ENCODE measurements at places on chromosomes 12 and 14.

DNA sequence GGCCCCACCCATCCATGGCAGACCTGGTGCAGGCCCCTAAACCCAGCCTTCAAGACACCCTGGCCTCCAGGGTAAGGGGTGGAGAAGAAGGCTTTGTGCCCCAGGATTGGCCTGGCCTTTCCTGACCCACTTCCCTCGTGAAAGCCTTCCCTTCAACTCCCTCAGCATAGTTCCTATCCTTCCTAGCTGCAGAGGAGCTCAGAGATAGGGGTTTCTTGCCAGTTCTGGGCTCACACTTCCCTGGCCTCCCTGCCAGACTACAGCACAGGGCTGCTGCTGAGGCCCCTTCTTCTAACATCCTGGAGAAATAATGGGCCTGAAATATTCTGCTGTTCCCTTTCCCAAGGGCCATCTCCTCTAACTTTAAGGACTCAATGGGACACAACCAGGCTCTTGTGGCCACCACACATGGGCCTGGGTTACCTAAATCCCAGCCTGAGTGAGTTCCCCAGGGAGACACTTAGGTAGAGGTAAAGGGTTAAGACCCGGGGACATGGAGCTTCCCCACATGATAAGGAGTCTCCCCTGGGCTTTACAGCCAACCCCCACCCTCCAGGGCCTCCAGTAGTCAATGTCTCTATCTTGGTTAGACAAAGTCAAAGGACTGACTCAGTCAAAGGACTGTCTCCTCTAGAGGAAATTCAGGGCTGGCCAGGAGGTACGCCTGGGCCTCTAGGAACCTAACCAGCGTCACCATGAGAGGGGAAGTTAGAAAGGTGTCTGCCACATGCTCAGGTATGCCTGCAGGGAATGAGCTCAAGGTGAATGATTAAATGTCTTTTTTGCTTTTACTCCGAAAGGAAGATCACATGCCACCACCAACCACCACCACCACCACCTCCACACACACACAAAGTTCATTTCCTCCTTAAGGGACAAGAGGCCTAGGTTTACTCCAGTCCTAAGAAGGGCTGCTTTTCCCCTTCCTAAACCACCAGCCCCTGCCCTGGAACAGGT, 7.1 kb downstream of the ZFP36L1 start:
- DNase-seq, result no peak

- no peak for DNase-seq
These were observed 90.4 kb downstream of the SRRM4 start for GRCh38 chr12:119071638-119072231.

GRCh38 chr14:104085032-104085888, at the start of gene ASPG:
Gene ASPG (plus strand): TSS chr14:104085700. CDS start chr14:104085771, 71 bp downstream.
- DNase-seq, result no peak

DNA sequence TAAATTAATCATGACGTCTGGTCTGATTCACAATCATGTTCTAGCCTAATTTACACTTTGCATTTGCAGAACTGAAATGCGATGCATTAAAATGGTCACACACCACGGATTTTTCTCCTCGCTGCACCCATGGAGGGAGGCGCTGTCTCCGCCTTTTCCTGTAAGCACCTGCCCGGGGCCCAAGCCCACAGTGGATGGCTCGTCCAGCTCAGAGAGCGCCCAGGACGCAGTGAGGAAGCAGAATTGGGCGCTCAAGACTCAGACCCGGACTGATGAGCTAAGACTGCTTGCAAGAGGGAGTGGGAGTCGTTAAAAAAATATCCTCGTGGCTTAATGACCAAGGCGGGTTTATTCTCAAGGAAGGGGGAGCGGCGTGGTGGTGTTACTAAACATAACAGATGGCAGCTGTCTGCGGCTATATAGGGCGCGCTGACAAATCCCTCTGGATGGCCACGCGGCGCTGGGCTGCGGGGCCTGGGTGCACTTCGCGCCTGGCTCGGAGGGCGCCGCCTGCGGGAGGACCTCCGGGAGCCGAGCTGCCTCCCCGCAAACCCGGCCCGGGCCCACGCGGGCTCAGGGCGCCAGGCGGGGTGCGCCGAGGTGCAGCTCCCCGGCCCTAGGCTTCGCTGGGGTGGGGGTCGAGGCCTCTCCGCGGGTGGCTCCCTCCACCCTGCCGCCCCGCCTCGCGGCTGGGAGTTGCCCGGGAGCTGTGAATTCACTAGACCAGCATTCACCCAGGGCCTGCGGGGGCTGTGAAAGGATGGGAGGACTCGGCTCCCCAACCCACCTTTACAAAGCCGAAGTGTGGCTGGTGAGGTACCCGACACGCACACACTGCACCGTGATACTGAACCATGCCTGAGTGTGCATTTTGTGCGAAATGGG, 78.7 kb downstream of the PPM1A start:
- DNase-seq, result no peak

GRCh38 chr12:11941606-11942337, 129.0 kb upstream of the BCL2L14 start:
- DNase-seq, result peak; percentile 77

GRCh38 chr14:24300326-24300980, 803 bp downstream of the NOP9 start:
- DNase-seq, result no peak

- DNase-seq, result no peak
These were observed 6.3 kb upstream of the NFE2 start for GRCh38 chr12:54306925-54307741.

- peak; percentile 60 for DNase-seq
These were observed 115.6 kb downstream of the DIP2B start for GRCh38 chr12:50620109-50620977.

DNA sequence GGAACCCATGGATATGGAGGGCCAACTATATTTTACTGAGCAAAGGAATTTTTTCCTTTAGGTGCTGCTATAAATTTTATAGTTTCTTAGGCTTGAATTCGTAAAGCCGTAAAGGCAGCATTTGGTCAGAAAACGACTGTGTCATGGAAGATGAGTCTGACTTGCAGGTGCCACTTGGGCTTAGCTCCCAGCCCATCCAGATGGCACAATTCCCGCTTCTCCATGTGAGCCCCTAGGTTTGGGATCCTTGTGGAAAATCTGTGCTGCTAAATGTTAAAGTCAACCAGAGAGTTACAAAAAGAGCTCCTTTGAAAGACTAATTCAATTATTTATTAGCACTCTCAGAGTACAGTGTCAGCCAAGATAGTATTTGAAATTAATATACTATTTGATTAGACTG, 120.1 kb upstream of the NPAS3 start:
- no peak for DNase-seq

DNA sequence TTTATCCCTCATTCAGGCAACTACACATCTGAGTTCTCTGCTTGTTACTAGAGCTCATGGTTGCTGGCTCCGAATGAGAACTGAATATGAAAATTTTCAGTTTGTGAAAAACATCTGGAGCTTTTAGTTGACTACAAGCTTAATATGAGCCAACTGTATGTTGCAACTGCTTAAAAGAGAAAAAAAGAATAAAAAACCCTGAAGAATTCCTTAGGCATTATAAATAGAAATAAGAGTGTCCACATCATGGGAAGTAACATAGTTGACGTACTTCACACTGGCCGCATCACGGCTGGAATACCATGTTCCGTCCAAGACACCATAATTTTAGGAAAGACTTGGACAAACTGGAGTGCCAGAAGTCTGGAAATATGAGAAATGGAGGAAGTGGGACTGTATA, 57.9 kb downstream of the PDE3A start:
- DNase-seq, result peak; percentile 5

- no peak for DNase-seq
These were observed 2.0 kb downstream of the PACS2 start for GRCh38 chr14:105316577-105316941.

DNA sequence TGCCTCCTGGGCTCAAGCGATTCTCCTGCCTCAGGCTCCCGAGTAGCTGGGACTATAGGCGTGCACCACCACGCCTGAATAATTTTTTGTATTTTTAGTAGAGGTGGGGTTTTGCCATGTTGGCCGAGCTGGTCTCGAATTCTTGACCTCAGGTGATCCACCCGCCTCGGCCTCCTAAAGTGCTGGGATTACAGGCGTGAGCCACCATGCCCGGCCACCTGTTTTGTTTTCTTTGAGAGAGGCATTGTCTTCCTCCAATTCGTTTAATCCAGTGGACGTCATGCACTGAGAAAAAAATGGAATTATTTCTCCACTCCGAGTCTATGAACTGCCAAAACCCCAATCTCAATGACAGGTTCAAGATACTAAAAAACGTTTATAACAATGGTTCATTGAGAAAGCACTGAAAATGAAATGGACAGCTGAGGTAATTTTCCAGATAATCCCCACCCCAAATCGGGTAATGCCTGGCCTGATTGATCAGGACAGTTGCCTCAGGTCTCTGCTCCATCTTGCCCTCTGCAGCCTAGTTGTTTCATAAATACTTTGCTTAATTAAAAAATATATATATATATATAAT, 132.7 kb upstream of the PARP11 start:
- DNase-seq, result no peak

DNA sequence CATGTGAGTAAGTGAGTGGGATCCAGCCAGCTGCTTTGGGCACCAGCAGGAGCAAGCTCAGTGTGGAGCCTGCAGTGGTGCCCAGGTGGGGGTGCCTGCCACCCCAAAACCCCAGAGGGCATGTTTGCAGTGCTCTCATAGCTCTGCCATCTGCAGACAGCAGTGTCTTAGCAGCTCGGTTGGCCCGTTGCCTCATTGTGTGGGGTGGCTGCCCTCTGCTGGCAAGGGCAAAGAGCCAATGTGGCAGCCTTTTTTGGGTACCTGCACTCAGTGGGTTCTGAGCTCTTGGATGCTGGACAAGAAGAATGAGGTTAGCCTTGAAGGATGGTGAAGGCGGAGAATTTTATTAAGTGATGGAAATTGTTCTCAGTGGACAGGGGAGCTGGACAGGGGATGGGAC, 52.3 kb downstream of the NEUROD4 start:
- no peak for DNase-seq

DNA sequence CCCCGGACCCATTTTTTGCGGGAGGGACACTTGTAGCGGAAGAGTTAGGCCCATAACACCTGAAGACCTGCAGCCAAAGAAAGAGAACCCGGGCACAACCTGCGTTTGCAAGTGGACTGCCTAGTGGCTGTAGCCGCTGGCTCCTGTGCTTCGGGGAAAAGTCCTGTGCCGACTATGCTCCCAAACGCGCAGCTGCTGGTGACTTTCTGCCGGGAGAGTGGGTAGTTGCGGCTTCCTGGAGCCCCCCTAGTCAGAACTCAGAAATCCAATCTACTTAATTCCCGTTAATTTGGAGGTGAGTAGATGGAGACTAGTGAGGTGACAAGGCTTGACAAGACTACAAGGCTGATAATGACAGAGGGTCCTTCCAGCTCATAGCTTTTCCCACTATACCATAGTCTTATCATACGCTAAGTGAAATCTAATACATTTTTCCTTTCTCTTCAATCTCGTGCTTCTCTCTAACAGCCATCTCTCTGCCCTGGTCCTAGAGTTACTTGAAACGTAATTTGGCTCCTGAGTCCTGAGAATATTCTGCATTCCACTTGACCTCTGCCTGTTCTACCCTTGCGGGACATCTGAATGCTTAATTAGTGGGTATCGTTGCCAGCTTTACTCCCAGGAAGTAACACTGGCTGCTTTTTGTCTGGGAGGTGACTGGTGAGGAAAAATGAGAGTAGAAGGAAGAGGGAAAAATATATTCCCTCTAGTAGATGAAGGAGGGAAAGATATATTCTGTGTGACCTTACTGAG, 556 bp downstream of the MTHFD1 start:
- DNase-seq, result peak; percentile 12

- DNase-seq, result no peak
These were observed 997.8 kb downstream of the NRXN3 start for GRCh38 chr14:79167957-79168356.

- DNase-seq, result peak; percentile 77
These were observed 23.4 kb upstream of the IPO8 start for GRCh38 chr12:30719060-30719459.
